Stimulated activated CD4-positive, alpha-beta T cell treated with anti-CD3 and anti-CD28 coated beads, Interleukin-1b, Interleukin-23, amount 100 ng/mL, for 48 hours (primary cell): ENCODE measurements at places on chromosomes 16 and 17.

GRCh38 chr17:13387236-13387635 lies 214.5 kb downstream of the HS3ST3A1 start:
- DNase-seq = no peak

DNA sequence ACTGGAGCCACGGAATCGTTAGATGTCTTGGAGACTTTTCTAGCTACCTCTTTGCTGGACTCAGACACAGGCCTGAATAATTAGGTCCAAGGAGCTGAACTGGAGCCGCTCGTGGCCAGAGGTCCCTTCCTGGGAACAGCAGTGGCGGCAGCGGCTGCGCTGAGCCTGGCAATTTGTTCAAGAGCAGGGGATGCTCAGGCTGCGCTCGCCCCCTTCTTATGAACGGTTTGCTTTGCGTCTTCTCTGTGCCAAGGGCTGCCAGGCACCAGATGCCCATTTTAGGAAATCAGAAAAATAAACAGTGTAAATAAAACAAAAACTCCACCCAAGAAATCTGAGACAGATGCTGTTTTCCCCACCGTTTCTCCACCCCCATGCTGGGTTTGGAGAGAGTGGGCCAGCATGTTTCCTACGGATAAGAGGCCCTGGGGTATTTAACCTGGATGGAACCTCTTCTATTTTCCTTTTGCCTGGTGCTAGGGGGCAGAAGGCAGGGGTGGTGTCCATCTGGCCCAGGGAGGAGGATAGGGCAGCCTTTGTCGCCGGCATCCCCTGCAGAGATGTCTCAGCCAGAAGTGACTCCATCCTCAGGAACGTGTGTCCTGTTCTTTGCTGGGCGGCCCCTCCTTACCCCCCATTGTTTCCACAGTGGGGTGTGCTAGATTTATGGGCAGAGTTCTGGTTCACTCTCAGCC lies 163.4 kb downstream of the SEC14L1 start:
- DNase-seq = no peak

GRCh38 chr16:25823891-25824290 lies 132.1 kb downstream of the HS3ST4 start:
- no peak for DNase-seq

DNA sequence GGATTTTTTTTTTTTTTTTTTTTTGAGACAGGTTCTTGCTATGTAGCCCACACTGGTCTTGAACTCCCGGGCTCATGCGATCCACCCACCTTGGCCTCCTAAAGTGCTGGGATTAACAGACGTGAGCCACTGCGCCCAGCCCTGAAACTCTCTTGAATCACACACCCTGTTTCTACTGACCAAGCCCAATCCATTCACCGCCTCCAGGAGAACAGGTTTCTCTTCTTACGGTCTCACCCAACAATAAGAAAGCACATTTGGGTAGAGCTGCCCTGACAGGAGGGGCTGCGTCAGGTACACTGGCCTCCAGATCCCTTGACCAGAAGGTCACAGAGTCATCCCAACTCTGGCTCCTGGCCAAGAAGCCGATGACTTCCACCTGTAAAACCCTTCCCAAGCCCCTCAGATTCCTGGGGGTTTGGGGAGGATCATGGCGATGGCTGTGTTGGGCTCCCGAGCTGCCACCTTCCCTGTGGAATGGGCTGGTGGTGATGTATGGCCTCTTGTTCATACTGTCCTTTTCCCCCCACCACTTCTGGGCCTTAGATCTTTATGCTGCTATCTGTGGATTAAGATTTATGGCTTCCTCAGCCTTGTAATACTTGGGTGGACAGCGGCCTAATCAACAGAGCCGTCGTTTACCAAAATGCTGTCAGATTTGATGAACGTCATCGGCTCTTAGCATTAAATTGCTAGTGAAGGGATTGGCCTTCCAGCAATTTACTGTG lies 89.1 kb downstream of the KATNIP start:
- no peak for DNase-seq

GRCh38 chr16:55469821-55470532 lies 9.0 kb upstream of the MMP2 start:
- DNase-seq = no peak

DNA sequence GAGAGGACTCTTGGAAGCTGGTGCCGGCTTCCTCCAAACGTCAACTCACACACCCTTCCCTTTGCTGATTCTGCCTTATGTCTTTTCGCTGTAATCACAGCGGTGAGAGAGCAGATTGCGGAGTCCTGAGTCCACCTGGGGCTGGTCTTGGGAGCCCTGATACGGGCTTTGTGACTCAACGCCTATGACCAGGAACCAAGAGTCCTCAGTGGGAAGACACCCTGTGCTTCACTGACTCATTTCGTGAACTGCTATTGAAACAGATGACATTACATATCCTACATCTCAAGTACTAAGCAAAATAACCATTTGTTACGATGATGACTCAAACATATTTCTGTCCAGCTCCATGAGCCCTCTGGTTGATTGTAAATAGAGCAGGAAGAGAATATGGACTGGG lies 90.7 kb upstream of the CREBBP start:
- no peak for DNase-seq
